ENCODE measurements at places on chromosomes 5 and 9.

DNA sequence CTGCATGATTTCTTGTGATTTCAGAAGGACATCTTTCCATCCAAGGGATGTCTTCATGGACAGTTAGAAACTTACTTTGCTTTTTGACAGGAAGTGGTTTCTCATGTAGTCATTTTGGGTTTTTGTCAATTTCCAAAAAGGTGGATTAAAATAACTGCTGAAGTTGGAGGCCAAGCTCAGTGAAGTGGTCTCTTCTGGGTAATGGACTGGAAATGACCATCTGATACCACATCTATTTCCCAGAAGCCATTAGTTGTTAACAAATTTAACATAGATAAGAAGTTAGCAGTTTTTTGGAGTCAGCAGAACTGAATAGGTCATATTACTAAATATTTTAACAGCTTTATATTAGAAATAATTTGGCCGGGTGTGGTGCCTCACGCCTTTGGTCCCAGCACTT, 86.2 kb upstream of the MYO10 start:
- no peak for DNase-seq

GRCh38 chr5:538801-539468, 14.7 kb upstream of the SLC9A3 start:
- no peak for DNase-seq

DNA sequence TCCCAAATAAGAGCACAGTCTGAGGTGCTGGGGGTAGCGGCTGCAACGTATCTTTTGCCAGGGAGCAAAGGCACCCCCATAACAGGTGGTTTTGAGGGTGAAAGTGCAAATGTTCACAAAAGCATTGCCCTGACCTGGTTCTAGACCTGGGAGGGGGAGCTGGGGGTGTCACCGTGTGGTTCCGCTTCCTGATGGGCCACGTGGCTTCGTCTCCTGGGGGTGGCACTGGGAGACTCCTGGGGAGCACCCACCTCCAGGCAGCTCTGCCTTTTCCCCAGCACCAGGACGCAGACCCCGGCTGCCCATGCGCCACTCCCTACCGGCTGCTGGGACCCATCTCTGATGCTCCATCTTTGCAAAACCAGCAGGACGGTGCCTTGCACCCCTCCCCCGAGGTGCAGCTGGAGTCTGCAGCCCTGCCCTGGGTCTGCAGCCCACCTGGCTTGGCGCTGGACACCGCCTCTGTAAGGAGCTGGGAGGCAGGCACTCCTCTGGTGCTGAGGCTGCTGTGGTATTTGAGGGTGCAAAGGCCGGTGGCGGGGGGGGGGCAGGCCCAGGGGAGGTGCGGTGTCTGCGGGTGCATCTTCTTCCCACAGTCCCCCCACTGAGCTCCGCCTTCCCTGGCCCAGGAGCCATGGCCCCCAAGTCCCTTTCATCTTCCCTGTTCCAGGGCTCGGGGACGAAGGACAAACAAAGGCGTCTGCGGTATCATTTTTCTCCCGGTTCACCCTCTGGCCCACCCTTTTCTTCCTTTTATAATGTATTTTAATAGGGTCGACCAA, 29.8 kb upstream of the RXRA start:
- DNase-seq: no peak

DNA sequence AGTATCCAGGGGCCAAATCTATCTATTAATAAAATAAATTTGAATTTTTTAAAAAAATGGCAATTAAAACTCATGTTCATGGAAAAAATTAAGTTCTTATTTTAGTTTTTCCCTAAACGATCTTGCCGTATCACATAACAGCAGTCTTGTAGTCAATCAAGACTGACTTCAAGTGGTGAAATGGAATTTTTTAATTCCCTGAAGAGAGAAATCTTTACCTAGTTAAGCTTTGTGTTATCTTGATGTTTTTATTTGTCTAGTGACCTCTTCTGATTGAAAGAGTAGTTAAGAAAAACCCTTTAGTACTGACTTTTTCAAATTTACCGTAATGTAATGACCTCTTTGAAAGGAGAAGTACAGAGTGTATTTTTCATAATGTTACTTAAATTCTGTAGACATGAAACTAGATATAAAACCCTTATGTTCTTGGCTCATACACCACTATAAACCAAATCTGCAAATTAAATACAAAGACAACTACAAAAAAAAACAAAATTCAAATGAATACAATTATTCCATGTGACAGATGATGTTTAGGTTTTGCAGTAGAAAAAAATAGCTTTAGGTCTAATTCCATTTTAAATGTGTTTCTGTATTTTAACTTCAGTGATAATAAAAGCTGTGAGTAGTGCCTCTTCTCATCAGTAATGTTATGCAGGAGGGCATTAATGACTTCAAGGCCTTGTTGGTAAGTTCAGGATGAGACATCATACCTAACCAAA, 19.8 kb downstream of the TGFBR1 start:
- no peak for DNase-seq

DNA sequence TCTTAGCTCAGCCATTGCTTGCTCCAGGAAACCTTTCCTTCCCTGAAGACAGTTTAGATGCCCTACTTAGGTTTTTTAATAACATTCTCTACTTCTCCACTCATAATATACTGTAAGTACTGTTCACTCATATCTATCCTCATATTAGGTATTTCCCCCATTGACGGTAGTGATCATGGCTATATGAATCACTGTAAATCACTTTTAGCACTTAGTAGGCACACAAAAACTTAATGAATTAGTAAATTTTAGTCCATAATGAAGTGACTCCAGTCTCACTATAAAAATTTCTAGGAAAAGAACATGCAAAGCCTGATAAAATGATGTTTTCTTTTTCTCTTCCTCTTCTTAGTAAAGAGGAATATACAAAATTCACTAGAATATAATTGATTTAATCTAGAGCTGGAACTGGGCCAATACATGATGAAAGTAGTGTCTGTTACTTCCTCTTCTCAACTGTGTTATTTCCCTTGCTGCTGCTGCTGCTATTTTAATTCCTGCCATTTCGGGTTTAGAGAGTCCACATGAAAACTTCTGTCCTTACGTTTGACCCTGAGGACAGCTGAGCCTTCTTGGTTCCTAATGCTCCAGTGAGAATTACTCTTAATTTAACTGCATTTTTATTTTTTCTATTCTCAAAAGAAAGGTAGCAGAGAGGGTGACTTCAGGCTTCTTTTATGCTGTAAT, 73.5 kb downstream of the LNPEP start:
- no peak for DNase-seq

DNA sequence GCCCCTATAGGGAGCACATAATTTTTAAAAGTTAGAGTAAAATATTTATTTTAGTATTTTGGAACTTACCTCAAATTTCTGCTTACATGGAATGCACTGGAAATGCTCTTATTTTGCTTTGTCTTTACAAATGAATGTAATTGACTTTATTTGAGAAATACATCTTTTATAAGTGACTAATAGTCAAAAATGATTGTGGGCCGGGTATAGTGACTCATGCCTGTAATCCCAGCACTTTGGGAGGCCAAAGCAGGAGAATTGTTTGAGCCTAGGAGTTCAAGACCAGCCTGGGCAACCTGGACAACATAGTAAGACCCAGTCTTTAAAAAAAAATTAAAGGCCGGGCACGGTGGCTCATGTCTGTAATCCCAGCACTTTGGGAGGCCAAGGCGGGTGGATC, 5.8 kb downstream of the HMGCR start:
- no peak for DNase-seq

- DNase-seq: no peak
These were observed 1.9 kb upstream of the ZDHHC11 start for GRCh38 chr5:852431-853401.

DNA sequence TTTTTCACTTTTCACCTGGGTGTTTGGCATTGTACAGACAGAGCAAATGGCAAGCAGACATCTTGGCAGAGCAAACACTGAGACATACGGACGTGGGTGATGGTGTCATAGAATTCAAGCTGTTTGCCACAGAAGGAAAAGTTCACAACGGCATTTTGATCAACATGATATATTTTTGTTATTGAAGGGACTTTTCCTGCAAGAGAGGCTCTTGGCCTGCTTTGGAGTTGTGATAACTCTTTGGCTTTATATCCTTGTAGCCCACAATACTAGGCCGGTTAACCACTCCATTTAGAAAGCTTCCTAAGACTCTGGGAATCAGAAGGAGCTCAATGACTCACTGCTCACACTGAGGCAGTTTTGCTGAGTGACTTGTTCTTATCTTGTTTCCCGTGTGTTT, 1038.3 kb downstream of the TLE1 start:
- DNase-seq: no peak

GRCh38 chr5:1782385-1783215, 17.0 kb downstream of the MRPL36 start:
- no peak for DNase-seq

GRCh38 chr5:112958093-112959088, 18.2 kb upstream of the DCP2 start:
- no peak for DNase-seq

GRCh38 chr9:27473111-27473529, 51.0 kb upstream of the IFNK start:
- no peak for DNase-seq

DNA sequence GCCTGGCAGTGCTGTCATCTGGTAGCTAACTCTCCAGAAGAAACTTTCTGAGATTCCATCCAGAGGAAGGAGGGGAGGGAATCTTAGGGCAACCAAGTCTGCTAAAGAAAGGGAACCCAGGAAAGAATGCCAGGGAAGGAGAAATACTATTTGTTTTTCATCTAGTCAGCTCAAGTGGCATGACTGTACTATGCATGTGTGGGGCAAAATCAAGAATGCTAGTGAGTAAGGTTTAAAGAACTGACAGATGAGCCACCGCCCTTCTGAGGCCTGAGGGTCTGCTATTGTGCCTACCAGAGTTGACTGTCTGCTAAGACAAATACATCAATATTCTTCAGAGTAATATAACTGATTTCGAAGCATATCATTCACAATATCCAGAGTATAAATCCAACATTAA, 204.2 kb downstream of the SLC12A2 start:
- DNase-seq: no peak

DNA sequence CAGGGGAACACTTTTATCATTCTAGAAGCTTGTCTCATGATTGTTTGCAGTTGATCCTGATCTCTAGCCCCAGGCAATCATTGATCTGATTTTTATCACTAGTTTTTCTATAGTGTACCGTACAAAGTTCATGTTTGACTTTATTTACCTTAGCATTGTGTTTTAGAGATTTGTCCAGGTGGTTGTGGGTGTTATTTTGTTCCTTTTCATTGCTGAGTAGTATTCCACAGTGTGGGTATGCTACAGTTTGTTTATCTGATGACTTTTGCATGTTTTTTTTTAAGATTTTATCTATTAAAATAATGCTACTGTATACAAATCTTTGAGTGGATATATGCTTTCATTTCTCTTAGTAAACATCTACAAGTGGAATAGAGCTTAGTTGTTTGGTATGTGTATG, 26.2 kb downstream of the ZNF131 start:
- no peak for DNase-seq

- DNase-seq: no peak
These were observed 180.8 kb downstream of the CARTPT start for GRCh38 chr5:71899865-71900342.

DNA sequence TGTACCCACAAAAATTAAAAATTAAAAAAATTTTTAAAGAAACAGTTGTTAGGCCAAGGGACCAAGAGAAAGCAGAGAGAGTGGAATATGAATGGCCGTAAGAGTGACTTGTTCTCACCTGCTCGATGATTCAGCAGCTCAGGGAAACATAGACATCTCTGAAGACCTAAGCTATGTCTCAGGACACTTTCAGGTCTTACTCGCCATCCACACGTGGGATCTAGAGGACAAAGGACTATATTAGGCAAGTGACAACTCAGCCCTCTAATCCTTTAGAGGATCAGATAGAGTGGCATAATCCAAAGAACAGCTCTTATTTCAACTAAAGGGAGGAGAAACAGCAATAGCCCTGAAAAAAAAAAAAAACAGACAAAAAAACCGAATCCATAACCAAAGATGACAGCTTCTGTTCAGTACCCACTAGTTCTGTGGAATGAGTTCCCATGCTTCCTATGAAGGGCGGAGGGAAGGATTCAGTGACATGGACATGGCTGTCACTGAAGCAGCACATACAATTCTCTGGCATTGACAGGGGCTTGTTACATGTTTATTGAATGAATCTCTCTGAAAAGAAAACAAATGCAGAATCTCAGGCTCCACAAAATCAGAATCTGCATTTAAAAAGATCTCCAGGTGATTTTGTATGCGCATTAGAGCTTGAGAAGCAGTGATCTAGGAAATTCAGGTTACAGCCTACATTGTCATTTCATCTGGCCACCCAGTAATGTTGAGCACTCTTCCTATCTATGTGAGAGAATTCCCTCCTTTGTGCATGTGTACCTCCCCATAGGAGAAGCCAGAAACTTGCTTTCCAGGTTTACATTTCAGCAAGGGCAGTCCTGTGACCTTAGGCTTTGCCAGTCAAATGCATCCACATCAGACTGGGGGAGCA, 96.0 kb downstream of the KIAA1958 start:
- DNase-seq: no peak

DNA sequence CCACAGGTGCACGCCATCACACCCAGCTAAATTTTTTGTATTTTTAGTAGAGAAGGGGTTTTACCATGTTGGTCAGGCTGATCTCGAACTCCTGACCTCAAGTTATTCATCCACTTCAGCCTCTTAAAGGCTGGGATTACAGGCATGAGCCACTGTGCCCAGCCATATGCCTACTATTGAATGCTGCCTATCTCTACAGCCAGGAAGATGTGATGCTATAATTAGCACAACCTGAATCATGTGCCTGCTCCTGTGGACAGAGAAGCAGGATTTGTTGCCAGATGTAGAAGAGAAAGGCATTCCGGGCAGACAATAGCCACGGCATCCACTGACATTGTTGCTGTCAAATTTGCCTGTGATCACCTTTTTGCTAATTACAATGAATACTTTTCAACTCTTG, 24.4 kb upstream of the MLLT3 start:
- DNase-seq: no peak

GRCh38 chr5:19536387-19536786, 451.6 kb downstream of the CDH18 start:
- DNase-seq: no peak

DNA sequence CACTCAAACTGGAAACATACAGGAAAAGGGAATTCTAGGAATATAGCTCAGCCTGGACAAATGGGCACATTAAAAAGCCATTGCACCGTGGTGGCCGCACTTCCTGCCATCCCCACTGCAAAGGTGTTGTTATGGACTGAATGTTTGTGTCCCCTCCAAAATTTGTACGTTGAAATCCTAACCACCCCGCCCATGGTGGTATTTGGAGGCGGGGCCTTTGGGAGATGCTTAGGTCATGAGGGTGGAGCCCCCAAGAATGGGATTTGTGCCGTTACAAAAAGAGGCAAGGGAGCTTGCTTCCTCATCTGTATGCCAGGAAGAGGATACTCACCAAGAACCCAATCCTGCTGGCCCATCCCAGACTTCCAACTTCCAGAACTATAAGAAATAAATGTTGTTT, 1.1 kb upstream of the CMBL start:
- DNase-seq: no peak

- no peak for DNase-seq
These were observed 792.4 kb upstream of the C9orf72 start for GRCh38 chr9:28365728-28366127.

GRCh38 chr5:170296935-170297588, 515 bp downstream of the LCP2 start:
- DNase-seq: no peak
